ENCODE measurements at places on chromosomes 16 and 17.
A peak's percentile ranks its signal among the peaks of the same experiment; 100 is the strongest.

DNA sequence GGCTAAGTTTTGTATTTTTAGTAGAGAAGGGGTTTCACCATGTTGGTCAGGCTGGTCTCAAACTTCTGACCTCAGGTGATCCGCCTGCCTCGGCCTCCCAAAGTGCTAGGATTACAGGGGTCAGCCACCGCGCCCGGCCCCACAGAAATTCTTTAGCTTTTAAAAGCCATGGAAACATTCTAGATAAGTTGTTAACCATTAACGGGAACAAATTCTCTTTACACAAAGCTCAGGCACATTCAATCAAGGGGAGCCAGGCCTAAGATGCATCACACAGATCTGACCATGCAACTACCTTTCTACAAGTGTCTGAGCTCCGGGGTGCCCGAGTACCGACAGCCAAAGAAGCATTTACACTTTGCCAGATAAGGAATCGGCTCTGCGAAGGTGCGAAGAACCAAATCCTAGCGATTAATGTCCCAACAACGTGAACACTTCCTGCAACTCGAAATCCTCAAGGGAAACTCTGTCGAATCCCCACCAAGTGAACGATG is 1.0 kb downstream of the EMC8 start:
- DNase-seq: no peak

DNA sequence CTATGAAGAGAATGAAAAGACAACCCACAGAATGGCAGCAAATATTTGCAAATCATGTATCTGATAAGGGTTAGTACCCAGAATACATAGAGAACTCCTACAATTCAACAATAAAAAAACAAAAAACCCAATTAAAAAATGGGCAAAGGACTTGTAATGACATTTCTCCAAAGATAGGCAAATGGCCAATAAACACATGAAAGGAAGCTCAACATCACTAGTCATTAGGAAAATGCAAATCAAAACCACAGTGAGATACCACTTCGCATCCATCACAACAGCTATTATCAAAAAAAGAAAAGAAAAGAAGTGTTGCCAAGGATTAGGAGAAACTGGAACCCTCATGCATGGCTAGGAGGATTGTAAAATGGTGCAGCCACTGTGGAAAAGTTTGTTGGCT is 45.1 kb upstream of the ARL6IP1 start:
- DNase-seq: no peak

DNA sequence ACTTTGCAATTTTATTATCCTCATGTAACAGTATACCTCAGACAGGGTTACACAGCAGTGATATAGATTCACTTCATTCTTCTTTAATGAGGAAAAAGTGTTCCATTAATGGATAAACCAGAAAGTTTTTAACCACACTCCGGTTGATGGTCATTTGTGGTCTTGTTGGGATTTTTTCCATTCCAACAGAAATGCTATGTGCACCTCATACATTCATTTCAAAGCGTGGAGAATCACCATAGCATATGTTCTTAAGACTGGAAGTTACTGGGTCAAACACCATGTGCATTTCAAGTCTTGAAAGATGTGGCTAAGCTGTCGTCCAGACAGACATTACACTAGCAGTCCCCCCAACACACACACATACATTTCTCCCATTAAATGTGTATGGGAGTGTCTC is 245.8 kb upstream of the CDH5 start:
- no peak for DNase-seq

- no peak for DNase-seq
Measured at GRCh38 chr16:82082543-82083244, 47.6 kb downstream of the HSD17B2 start.

DNA sequence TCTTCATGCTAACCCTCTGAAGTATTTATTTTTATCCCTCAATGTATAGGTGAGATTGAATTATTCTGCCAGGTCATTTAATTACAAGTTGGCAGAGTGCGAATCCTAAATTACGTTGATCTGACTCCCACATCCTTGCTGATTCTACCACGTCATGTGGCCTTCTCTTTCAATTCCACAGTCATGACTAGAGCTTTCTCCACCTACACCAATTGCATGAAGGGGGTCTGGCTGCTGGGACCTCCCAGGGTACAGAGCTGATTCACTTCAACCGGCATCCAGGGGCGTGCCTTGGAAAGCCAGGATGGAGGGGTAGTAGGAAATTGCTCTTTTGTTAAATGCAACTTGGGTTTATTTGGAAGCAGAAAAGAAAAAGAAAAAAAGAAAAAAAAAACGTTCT is 41.1 kb upstream of the CDH13 start:
- DNase-seq: no peak

DNA sequence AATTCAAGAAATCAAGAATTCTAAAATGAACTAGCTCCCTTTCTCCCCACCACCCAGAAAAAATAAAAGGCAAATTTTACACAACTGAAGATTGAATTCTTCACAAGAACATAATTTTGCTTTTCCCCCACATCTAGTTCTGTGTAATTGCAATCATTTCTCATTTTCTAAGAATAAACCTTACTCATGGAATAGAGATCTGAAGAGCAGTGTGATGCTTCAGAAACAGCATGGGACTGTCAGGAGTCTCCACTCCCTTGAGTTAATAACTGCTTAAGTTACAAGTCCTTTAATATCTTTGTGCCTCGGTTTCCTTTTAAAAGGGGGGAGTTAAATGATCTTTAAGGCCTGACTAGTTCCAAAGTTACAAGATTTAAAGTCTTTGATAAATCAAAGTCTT is 53.7 kb downstream of the CACNG1 start:
- no peak for DNase-seq

DNA sequence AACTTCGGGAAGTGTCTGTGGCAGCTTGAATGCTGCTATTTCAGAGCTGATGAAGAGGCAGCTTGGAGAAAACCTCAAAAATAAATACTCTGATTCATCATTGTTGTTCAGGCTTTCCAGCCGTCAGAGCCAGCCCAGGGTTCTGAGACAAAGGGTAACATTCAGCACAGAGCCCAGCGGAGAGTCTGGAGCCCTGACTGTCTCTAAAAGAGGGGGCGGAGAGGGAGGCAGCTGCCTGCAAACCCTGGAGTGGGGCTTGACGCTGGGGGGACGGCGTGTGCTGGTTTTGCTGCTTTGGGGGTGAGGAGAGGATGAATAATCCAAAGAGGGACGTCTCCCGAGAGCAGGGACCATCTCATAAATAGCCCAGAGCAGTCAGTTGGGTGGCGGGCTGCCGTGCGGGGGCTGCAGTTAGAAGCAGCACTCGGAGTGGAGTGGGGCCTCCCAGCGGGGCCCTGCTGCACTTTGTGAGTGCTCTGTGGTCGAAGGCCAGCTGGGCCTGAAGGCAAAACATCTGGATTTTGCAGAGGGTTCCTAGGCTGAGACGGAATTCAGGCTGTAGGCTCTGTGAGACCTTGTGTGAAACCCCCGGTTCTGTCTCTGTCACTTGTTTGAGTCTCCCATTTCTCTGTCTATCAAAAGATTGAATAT is 237.8 kb downstream of the PRKCA start:
- DNase-seq: no peak

- no peak for DNase-seq
Measured at GRCh38 chr17:3440451-3440850, 6.8 kb upstream of the OR1E2 start.

DNA sequence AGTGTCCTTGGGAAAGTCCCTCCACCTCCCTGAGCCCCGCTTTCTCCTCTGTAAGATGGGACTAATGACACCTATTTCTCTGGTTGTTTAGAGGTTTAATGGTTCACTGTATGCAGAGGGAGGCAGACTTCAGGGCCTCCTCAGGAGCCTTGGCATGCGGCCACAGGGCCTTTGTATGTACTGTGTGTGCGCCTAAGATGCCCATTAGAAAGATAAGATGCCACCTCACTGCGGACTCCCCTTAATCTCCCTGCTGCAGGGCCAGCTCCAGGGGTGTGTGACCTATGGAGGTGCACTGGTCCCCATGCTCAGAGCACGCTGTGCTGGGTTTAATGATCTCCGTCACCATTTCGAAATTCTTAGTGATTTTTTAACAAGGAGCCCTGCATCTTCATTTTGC is 59.3 kb downstream of the TMEM235 start:
- DNase-seq: no peak

- DNase-seq: no peak
Measured at GRCh38 chr17:55833306-55833705, 82.5 kb downstream of the PCTP start.

GRCh38 chr17:40621578-40621977 is 26.0 kb downstream of the SMARCE1 start:
- no peak for DNase-seq

GRCh38 chr17:8326511-8327302 is 12.9 kb upstream of the ODF4 start:
- no peak for DNase-seq

GRCh38 chr16:19105131-19105530 is 8.6 kb upstream of the ITPRIPL2 start:
- DNase-seq: no peak

DNA sequence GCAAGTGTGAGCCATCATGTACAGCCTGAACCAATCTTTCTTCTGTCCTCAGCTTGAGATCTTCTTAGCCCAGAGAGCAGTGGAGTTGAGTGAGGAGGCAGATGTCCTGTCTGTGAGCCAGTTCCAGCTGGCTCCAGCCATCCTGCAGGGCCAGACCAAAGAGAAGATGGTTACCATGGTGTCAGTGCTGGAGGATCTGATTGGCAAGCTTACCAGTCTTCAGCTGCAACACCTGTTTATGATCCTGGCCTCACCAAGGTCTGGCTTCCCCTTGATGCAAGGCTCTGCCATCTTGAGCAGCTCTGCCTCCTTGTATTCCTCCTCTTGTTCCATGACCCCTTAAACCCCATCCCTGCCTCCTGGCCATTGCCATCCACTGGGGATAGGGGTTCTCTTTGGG is 9.6 kb downstream of the CDK5RAP3 start:
- DNase-seq: no peak

DNA sequence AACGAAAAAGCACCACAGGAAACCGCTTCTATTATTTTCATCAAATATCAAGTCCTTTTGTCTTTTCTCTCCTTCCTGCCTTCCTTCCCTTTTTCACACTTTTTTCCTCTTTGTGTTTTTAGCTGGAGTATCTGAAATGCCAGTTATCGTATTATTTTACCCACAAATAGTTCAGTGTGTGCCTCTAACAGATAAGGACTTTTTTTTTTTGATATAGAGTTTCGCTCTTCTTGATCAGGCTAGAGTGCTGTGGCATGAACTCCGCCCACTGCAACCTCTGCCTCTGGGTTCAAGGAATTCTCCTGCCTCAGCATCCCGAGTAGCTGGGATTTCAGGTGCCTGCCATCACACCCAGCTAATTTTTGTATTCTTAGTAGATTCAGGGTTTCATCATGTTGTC is 10.7 kb downstream of the DNAAF1 start:
- no peak for DNase-seq

- no peak for DNase-seq
Measured at GRCh38 chr17:76866774-76867577, 1.2 kb upstream of the MGAT5B start.

- DNase-seq: peak; percentile 37
Measured at GRCh38 chr16:89363621-89364393, 126.6 kb downstream of the ANKRD11 start.

- DNase-seq: no peak
Measured at GRCh38 chr17:59219992-59220327, 351 bp upstream of the GDPD1 start.

- no peak for DNase-seq
Measured at GRCh38 chr16:29982560-29983419, 9.1 kb downstream of the TAOK2 start.

DNA sequence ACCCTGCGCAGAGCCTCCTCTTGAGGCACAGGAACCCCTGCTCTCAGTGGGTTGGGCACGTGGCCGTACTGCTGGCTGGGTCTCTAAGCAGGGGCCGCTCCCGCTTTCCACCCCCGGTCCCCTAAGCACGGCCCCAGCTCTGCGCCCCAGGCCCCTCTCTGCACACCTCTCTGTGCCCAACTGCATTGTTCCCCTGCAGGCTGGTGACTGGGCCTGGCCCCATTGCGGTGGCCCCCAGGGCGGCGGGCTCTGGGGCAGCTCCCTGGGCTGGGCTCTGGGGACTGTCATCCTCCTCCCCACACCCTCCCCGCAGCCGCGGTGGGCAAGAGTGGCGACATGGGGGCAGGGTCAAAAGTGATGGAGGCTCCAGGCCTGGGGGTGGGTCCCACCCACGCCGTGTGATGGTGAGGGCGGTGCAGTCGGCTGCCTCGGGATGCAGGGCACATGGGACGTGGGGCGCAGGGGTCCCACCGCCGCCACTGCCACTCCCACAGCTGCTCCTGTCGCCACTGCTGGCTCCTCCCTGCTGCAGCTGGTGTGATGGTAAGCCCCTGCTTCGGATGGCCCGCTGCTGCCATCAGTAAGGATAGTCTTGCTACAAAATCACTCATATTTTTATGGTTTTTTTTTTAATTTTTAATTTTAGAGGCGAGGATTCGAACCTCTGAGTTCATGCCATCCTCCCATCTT is 15.2 kb upstream of the ITGB3 start:
- no peak for DNase-seq

- no peak for DNase-seq
Measured at GRCh38 chr17:83194761-83195329, 115.4 kb downstream of the METRNL start.

DNA sequence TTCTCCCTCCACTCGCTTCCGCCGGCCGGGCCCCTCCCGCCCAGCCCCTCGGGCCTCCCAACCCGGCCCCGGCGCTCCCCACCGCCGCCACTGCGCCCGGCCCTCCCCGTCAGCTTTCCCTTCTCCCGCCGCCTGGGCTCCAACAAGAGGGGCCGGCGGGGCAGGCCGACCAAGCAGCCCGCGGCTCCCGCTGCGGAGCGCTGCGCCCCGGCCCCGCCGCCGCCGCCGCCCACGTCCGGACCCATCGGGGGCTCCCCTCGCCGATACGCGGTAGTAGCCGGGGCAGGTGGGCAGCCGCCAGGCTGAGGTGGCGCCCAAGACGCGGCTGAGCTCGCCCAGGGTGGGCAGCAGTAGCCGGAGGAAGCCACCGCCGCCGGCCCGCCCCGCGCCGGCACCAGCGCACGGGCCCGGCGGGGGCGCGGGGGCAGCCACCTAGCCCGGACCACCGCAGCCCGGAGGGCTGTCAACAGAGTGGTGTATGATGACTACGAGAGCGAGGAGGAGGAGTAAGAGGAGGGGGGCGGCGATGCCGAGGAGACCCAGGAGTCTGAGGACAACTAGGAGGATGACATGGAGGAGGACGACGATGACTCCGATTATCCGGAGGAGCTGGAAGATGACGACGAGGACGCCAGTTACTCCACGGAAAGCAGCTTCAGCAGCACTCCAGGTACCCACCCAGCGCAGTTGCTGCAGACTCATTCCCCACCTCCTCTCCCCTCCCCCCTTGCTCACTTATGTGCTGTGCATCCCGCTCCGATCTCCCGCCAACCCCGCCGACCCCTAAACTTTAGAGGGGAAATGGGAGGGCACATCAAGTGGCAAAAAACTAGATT is 498 bp downstream of the LRRC37B start:
- peak; percentile 27 for DNase-seq

GRCh38 chr17:41970901-41971331 is 4.3 kb downstream of the CNP start:
- no peak for DNase-seq
